Ascending aorta (tissue), 2 donors: ENCODE measurements at places on chromosomes 12 and 14. TPM values are rescaled to one million over a fixed set of nuclear protein-coding genes. Genes with fewer than 3 reads are reported as not detected.

The TAS2R50 gene
- not detected for total RNA-seq

The BCAT1 gene
- total RNA-seq = 16.5 TPM

The BEGAIN gene
- 5.9 TPM for total RNA-seq

The ACSM4 gene
- total RNA-seq = not detected

DNA sequence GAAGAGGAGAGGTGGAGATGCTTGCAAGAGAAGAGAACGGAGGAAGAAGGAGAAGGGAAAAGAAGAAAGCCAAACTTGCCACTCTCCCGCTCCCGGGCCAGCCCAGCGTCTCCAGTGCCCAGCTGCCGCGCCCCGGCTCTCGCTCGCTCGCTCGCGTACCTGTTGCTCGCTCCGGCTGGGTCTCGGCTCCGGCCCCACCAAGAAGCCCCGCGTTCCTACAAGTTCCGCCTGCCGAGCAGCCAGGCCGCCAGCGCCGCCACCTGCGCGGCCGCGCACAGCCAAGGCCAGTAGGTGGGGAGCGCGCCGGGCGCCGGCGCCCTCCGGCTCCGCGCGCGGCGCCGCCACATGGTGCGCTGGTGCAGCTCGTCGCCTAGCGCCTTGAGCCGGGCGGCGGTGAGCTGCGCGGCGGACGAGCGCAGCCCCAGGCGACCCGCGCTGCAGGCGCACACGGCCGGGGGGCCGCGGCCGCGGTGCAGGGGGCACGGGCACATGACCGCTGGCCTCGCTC, 370 bp downstream of the HRK start:
- no peak for DNase-seq
- peaks cover 10% of the 10 kb centered on the region for H3K4me1 ChIP-seq
- H3K36me3 ChIP-seq = no peaks in the 10 kb centered on the region
- no peak overlapping the region for H3K27ac ChIP-seq
